ENCODE measurements at places on chromosomes 4 and X.

- no peak for DNase-seq
Observed at GRCh38 chr4:168630445-168631187, 133.8 kb downstream of the PALLD start.

DNA sequence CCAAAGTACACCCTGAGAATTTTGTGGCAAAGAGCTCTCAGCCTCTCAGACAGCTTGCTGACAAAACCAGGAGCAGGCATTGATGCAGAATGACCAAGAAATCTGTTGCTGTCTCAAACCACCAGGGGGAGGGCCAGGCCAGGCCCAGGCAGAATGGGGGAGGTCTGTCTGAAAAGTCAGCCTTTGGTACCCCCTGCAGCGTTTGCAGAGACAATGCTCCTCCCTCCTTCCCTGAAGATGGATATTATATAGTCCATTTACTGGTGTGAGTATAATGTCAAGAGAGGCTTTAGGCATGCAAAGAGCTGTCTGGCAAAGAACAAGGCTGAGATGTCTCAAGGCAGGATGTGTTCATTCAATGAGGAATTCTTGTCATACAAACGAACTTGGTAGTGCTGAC is 52.9 kb upstream of the TRPC5OS start:
- no peak for DNase-seq

DNA sequence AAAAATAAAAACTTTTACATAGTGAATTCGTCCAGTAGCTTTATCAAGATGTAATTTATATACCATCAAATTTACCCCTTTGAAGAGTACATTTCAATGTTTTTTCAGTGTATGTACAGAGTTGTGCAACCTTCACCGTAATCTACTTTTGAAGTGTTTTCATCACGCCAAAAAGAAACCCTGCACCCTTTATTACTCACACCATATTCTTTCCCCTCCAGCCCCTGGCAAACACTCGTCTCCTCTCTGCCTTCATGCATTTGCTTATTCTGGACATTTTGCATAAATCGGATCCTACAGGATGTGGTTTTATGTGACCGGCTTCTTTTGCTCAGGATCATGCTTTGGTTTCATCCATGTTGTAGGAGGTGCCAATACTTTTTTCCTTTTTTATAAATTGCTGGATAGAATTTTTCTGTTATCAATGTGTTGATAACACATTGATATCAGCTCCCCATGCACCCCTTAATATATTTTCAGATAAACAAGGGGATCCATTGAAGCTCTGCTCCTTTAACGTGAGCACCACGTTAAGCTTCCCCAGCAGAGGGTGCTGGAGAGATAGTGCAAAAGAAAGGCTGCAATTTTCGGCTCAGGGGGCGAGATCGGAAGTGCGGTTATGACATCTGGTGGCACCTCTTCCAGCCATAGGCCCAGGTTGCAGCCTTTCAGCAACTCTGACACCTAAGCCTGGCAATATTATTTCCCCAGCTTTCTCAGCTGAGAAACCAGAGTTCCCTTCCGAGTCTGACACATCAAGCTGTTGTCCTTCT is 100.1 kb upstream of the VCX3B start:
- no peak for DNase-seq

DNA sequence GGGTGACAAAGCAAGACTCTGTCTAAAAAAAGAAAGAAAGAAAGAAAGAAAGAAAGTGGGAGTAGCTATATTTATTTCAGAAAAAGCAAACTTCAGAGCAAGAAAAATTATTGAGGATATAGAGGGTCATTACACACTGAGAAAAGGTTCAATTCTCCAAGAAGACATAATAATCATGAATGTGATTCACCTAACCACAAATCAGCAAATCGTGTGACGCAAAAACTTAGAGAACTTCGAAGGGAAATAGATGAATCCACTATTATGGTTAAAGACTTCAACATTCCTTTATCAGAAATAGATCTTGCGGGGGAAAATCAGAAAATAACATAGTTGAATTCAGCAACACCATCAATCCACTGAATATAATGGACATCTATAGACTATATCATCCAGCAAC is 219.3 kb upstream of the LDB2 start:
- DNase-seq, result no peak

DNA sequence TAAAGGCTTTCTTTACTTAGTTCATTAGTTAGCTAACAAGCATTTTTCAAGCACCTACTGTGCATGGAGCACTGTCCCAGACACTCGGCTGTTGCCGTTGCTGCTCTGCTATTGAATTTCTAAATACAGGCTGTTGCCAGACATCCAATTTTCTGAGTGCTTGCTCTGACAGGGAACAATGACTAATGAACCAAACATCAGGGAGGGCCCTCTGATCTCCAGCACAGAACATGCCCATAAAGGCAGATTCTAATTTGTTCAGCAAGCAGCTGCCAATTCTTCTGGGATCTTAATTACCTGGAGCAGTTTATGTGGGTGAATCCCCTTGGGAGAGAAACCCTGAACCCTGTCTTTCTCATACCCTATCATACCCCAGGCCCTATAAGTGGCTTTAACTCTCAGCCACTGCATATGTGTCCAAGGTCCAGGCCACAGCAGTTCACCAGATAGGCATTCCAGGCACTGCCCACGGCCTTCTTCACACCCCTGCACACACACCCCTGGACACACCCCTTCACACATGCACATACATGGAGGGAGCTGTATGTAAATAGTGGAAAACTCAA is 27.9 kb downstream of the TSC22D3 start:
- no peak for DNase-seq

GRCh38 chrX:1027133-1027532 is 185.3 kb downstream of the CRLF2 start:
- no peak for DNase-seq

DNA sequence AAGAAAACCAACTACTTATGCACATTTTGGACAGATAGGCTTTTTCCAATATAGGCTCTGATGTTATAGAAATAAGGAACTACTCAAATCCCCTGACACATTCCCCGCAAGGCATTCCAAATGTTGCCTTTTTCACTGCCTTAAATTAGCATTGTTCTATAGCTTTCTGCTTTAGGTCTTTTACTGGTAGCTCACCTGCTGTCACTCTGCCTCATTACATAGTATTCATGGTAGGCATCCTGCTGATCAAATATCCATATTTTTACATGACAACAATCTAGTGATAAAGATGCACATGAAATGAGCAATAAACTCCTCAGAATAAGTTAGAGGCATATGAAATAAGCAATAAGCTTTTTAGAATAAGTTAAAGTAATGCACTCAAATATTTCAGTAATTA is 542.7 kb downstream of the FAM133A start:
- no peak for DNase-seq

GRCh38 chr4:76960014-76960413 is 10.5 kb downstream of the SEPTIN11 start:
- DNase-seq, result no peak

GRCh38 chr4:6908432-6909112 is 1.1 kb upstream of the TBC1D14 start:
- DNase-seq, result no peak

DNA sequence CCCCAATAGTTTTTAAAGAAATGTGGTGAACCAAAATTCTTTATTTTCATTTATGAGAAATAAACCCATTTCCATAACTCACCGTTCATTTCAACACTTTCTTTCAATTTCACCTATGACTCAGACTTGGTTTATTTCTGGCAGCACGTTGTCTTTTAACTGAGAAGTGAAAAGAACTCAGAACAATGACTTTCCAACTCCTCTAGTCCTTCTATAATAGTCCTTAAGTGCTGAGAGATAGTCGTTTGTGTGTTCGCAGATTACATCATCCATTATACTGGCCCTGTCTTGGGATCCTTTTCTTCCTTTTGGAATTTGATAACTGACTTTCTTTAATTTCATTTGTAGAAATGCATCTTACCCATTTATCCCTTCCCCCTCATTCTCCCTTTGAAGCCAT is 113.6 kb downstream of the GLUD2 start:
- DNase-seq, result no peak

DNA sequence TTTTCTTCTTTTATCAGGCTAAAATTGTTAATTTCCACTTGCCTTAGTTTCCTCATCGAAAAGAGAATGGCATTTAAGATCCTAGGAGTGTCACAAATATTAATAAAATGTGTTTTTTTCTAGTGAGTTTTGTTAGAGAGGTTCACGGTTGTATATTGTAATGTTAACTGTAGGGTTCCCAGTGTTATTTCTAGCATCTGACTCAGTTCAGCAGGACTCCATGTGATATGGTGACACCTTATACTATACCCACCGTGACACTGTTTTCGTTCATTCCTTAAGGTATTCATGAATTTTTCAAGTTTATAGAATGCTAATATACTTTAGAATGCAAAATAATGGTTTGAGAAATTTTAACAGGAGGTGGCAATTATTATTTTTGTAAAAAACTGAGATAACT is 90.2 kb downstream of the NEUROG2 start:
- DNase-seq, result no peak

DNA sequence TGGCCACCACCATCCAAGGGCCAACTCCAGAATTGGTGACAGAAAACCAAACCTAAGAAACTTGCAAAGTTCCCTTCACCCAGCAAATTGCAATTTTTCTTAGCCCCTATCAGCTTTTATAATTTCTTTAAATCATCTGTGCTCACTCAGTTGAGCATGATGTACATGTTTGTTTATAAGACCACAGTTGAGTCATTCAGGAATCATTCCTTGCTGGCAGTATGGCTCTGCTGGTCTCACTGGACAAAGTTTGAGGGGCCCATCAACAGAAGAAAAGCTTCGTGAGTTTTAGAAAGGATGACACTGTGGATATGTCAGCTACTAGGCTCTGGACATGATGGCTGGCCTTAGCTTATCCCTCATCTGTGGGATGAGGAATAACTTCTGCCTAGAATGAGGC is 4.0 kb downstream of the TRPC5 start:
- no peak for DNase-seq

- DNase-seq, result no peak
Observed at GRCh38 chrX:39157006-39157405, 355.7 kb downstream of the MID1IP1 start.

All from SIG-M5 (cell line).